T47D (cell line): ENCODE measurements at places on chromosomes 11 and 22.

DNA sequence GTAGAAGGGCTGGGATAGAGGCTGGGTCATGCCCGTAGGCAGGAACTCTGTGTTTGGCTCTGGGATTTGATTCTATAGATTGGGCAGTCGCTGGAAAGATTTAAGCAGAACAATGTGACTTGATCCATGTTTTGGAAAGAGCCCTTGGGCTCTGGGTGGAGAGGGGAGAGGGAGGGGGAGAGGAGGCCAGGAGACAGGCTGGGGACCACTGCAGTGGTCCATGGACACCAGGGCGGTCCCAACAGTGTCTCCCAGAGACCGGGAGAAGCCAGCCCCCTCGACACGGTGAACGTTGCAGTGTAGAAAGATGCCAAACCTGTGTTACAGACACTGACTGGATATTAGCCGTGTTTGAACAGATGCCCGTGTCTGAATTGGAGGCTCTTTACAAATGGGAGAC, 19.5 kb downstream of the PVALB start:
- DNase-seq: no peak

DNA sequence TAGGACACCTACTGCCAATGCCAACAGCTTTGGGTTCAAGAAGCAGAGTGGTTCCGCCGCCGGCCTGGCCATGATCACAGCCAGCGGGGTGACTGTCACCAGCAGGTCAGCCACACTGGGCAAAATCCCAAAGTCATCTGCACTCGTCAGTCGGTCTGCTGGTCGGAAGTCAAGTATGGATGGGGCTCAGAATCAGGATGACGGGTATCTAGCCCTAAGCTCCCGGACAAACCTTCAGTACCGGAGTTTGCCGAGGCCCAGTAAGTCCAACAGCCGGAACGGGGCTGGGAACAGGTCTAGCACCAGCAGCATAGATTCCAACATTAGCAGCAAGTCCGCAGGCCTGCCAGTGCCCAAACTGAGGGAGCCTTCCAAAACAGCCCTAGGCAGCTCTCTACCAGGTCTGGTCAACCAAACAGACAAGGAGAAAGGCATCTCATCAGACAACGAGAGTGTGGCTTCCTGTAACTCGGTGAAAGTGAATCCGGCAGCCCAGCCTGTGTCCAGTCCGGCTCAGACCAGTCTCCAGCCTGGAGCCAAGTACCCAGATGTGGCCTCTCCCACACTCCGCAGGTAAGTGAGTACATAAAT, 115.1 kb downstream of the DBX1 start:
- DNase-seq: no peak

- DNase-seq: peak; percentile 63
These were observed 698.4 kb downstream of the TBC1D22A start for GRCh38 chr22:47460861-47461260.

DNA sequence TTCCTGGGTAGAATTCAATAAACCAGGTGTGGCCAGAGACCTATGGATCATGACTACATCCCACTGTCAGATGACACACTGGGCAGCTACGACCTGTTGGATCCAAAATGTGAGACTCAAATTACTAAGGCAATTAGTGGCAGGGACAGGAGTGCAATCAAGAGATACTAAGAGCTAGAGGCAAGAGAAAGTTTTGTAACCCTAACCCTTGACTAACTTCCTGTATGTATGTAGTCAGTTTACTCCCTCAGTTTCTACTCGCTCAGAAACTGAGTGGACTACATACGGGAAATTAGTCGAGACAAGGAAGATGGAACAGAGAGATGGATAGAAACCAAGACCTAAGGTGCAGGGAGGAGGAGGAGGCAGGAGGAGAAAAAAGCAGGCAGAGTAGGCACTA, 2.7 kb downstream of the CYB5R2 start:
- no peak for DNase-seq

DNA sequence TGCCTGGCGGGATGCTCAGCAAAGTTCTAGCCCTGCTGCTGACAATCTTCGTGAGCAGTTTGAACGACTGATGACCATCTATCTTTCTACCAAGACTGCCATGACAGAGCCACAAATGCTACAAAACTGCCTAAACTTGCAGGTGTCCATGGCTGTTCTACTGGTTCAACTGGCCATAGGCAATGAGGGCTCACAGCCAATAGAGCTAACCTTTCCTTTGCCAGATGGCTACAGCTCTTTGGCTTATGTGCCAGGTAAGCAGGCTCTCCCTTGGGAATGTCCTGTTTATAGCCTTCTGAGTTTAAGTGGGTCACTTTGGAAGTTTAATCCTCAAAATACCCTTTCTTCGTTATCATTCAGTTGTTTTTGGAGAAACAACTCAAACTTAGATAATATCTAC, 20.1 kb downstream of the UBE4A start:
- DNase-seq: peak; percentile 90

DNA sequence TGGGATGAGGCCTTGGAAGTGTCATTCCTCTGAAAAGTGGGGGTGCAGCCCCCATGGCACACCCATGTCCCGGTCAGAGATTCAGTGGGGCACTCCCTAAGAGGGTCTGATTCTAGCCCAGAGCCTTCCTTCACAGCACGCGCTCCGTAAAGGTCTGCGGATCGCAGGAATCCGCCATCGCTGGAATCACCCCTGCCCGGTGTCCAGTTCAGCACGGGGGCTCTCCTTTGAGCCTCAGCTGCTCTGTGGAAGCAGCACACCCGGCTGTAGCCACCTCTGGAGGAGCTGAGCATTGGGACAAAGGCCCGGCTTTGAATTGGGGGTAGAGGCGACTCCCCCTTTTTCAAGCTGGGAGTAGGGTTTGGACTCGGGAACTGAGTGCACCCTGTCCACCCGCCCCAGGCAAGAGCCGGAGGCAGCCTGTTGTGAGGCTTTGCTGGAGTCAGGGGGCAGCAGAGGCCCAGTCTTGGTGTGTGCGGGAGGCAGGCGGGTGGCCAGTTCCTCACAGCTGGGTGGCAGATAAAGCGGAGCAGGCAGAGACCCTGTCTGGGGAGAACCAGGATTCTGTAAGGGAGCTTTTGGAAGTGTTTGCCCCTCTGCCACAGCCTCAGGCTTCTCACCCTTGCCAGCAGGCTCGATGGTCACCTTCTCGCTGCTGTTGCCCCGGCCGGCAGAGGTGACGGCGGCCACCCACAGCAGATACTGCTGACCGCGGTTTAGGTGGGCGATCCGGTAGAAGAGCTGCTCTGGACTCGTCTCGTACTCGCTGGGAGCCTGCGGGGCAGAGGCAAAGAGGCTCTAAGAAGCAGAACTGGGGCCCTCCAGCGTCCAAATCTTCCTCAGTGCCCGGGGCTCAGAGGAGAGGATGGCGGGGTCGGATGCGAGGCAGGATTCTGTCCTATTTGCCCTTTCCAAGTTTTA, 115.9 kb downstream of the CEP164 start:
- peak; percentile 49 for DNase-seq

GRCh38 chr11:127485541-127485940, 485.0 kb upstream of the KIRREL3 start:
- no peak for DNase-seq

DNA sequence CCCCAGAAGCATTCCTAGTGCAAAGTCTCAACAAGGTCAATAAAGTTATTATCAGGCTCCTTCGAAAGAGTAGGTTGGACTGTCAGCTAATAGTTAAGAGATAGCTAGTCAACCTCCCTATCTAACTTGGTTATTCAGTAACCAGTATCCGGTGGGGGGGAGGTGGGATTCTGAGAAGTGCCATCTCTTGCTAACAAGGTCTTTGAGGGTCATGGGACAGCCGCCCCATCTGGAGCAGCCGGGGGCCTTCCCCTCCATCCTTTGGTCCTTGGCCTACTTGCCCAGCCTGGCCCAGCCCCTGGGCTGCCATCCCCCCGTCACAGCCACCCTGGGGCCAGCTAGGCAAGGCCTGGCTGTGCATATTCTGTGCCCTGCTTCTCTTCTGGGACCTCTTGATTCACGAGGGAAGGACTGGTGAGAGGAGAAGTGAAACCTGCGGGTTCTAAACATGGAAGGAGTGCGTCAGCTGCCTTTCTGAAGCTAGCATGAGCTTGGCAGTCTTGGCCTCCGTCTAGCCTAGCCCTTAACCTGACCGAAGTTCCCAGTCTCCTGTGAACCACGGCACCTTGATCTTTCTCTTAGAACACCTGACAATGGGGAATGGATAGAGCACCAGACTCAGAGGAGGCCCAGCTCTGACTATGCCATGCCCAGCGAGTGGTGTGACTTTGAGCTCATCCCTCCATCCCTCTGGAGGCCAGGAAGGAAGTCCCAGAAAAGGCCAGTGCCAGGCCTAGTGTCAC, 9.3 kb downstream of the SLC37A2 start:
- no peak for DNase-seq

DNA sequence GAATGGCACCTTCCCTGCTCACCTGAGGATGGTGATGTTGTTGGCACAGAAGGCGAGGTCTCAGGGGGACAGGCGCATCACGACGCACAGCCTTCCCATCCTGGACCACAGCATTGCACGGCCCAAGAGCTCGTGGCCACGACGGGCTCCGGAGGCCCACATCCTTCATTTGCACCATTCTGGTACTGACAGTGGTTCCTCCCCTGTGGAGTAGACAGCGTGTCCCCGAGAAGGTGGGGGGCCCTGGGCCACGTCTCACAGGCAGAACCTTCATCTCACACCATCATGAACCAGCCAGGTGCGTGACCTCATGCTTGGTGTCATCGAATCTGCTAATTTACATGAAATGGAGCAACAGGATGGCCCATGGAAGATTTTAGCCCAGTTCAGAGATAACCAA, 180.0 kb downstream of the CTTN start:
- DNase-seq: no peak

DNA sequence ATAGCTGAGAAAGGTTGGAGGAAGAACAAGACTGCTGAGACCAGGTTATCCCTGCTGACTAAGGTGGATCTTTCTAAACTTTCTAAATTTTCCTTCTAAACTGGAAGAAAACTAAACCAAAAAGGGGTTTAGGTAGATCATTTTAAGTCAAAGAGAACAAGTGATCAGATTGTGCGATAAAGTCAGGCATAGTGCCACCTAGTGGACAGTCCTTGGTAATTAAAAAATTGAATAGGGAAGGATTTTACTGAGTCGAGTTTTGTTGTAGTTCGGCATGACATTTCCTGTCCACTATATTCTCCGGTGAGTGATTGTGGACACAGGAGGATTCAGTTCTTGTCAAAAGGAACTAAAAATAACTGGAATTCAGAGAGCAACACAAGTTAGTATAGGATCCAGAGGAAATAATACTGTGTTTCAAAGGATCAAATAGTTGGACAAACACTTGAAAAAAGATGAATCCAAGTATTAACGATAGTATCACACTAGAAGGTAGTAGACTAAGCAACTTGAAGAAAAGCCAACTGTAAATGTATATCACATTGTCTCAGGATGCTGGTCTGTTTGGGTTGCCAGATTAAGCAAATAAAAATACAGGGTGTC, 1236.4 kb downstream of the FAM181B start:
- DNase-seq: peak; percentile 74

DNA sequence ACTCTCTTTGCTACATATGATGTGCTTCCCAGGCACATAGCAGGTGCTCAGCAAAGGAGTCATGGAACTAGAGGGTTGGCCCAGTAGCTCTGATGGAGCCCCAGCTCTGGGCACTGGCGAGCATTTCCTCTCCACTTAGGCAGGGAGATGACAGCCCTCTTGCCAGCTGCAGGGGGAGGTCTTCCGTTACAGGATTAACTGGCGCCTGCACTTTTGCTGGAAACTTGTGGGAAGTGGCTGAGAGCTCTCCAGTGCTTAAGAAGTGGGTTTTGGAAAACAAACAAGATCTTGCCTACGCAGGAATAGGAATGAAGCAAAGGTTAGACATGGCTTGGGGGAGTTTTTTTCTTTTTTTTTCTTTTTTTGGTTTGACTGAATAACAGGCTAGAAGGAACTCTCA, 75.5 kb downstream of the MICAL2 start:
- DNase-seq: no peak

DNA sequence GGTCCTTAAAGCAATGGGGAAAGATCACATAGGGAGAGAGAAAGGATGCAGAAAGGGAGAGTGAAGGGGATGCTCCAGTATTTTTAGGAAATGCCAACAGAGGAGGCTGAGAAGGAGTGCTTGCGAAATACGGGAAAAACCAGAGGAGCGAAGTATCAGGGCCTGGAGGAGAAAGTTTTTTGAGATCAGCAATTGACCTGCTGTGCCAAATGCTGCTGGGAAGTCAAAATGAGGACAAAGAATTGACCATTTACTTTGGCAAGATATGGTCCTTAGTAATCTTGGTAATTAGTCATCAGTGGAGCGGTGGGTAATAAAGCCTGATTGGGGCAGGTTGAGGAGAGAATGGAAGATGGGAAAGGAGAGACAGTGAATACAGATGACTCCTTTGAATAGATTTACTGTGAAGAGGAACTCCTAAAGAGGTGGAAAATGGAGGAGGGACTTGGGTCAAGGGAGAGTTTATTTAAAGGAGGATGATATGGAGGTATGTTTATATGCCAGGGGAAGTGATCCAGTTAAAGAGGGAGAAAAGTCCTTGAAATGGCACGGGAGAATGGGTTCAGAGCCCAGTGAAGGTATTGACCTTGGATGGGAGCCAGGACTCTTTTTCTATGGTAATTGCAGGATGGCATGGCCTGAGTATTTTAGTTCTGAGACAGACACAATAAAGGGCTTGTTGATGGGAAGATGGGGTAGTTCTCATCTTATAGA, 111.5 kb downstream of the PKNOX2 start:
- no peak for DNase-seq

DNA sequence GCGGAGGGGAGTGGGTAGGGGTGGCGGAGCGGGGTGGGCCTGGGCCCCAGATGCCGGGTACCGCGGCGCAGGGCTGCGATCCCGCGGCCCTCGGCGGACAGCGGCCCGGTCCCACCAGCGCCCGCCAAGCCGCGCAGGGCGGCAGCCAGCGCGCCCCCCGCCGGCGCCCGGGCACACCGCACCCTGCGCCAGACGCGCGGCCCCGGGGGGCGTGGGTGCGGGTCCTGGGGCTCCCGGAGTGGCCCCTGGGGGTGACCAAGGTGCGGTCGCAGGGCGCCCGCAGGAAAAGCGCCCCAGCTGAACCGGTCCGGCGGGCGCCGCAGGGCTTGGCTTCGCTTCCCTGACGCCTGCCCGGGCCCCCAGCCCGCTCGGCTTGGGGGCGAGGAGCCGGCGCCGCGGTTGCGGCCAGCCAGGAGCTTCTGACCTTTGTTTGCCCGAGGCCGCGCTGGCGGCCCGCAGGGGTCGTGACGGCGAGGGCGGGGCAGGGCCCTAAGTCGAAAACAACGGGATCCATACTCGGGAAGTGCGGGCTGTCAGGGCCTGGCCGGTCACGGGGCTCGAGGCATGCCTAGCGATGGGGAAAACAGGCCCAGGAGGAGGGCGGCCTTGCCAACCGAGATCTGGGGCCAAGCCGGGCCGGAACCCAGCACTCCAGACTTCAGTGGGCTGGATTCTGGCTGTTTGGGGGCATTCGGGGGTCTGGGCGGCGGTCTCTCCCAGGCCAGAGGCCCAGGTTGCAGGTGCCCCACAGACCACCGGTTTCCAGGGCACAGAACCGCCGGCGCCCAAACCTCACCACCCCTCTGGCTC, 581 bp upstream of the AP5B1 start:
- peak; percentile 68 for DNase-seq

DNA sequence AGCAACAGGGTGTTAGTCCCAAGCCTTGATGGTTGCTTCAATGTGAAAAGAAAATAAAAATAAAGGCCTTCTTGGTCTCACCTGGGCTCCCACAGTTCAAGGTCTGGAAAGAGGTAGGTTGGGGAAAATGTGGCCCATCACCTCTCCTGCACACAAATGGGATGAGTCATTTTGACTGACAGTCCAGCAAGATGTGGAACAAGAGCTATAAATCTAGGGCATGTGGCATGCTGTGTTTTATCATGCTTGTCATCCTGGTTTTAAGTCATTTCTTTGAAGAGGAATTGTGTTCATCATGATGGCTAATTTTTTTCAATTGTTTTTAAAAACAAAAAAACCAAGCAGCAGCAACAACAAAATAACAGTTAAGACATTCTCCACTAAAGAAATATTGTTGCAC, 503.7 kb downstream of the NTM start:
- DNase-seq: no peak
